ENCODE measurements at places on chromosomes 7 and 10. TPM values are rescaled to one million over a fixed set of nuclear protein-coding genes. Genes with fewer than 3 reads are reported as not detected.

DNA sequence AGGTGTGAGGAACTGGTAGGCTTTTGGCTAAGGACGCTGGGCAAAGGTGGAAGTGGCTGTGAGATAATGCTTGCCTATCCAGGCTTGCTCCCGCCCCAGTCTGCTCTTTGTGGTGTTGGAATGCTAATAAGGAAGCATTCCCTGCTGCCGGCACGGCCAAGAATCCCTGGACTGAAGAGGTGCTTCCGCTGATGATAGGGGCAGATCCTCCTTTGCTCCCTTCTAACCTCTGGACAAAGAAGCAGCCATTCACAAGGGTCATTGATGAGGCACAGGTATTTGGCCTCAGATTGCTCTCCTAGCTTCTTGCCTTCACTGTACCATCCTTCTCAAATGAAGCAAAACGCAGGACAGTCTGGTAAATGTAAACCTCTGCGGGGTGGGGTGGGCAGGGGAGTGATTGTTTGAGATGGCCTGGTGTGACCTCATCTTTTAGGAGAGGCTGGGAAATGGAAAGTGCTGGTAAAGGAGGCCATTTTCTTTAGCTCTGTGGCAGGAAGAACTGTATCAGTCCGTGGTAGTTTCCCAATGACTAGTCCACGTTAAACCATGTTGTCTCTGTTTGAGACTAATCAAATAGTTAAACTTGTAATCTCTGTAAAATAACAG lies 1.7 kb downstream of the PGAM1 start:
- peaks cover 8% of the 10 kb centered on the region for H3K4me1 ChIP-seq
- no peaks in the 10 kb centered on the region for H3K27me3 ChIP-seq
- peak overlapping the region; percentile 82 for H3K27ac ChIP-seq
- no peak for DNase-seq
- H3K4me3 ChIP-seq, result peak overlapping the region; percentile 75

DNA sequence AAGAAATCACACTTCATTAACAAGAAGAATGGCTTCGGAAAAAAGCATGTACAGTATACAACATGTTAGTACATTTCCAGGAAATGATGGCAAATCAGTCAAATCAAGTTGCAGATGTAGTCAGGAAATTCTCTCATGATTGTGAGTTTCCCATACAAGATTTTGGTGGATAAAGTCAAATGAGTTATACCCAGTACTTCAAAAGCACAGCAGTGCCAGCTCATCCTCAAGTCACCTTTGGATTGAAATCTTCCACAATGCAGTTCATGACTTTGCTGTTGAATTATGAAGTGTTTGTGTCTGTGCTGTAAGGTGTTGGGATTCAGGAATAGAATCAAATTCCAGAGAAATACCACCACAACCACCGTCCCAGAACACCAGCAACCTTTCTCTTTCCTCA lies 301.3 kb upstream of the BMPER start:
- H3K27ac ChIP-seq, result no peak overlapping the region
- DNase-seq, result no peak
- no peaks in the 10 kb centered on the region for H3K27me3 ChIP-seq
- H3K36me3 ChIP-seq, result no peaks in the 10 kb centered on the region
- no peak overlapping the region for H3K4me3 ChIP-seq

GRCh38 chr7:86933295-86933845 lies 126.1 kb downstream of the ELAPOR2 start:
- no peak overlapping the region for H3K4me3 ChIP-seq
- DNase-seq, result no peak
- no peaks in the 10 kb centered on the region for H3K36me3 ChIP-seq

DNA sequence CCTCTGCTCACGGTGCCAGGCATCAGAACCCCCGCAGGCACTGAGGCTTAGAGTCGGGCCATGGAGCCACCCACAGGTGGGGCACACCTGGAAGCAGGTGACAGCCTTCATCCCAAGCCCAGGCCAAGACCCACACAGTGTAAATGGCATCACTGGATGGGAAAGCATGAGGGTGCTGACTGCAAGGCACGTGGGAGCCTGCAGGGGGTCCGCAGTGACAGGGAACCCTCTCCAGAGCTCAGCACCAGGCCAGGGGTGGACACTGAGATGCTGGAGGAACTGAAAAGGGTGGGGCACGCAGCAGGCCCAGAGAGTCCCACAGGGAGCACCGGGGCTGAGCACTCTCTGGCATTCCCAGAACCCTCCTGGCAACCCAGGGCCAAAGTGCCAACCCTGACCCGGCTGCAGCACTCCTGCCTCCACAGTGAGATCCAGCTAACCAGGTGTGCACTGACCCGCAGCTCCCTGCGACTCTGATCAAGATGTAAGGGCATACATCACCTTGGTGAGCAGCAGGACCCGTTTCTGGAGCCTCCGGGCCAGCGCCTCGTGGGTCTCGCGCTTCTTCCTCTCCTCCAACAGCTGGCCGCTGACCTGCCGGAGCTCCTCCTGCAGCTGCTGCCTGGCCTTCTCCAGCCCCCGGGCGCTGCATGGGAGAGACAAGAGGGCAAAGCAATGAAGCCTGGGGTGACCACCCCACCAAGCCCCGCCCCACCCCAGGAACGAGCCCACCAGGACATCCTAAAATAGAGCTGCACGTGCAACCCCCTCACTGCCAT lies 163.9 kb downstream of the MAD1L1 start:
- no peaks in the 10 kb centered on the region for H3K27me3 ChIP-seq
- no peaks in the 10 kb centered on the region for H3K4me1 ChIP-seq
- H3K27ac ChIP-seq, result no peak overlapping the region
- no peak overlapping the region for H3K4me3 ChIP-seq
- no peaks in the 10 kb centered on the region for H3K36me3 ChIP-seq
- DNase-seq, result no peak

DNA sequence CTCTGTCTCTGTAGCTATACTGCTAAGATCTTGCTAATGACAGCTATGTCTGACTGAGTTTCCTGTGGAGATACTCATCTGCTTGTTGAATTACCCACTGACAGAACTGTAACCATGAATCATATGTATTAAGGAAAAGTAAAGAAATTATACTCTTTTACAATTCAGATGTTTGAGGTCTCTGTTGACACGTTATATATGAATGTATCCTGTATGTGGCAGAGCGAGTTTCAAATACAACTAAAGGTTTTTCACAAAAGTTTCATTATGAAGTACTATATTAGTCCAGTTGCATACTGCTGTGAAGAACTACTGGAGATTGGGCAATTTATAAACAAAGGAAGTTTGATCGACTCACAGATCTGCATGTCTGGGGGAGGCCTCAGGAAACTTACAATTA lies 232.5 kb downstream of the CDK14 start:
- H3K4me1 ChIP-seq, result no peaks in the 10 kb centered on the region
- H3K27ac ChIP-seq, result no peak overlapping the region
- H3K36me3 ChIP-seq, result no peaks in the 10 kb centered on the region
- DNase-seq, result no peak
- H3K4me3 ChIP-seq, result no peak overlapping the region

GRCh38 chr7:24715171-24715570 lies 42.1 kb downstream of the GSDME start:
- no peak overlapping the region for H3K27ac ChIP-seq
- no peaks in the 10 kb centered on the region for H3K36me3 ChIP-seq
- no peaks in the 10 kb centered on the region for H3K27me3 ChIP-seq
- no peak overlapping the region for H3K4me3 ChIP-seq
- DNase-seq, result no peak

FANK1 gene
- 13.2 TPM for polyA plus RNA-seq

DNA sequence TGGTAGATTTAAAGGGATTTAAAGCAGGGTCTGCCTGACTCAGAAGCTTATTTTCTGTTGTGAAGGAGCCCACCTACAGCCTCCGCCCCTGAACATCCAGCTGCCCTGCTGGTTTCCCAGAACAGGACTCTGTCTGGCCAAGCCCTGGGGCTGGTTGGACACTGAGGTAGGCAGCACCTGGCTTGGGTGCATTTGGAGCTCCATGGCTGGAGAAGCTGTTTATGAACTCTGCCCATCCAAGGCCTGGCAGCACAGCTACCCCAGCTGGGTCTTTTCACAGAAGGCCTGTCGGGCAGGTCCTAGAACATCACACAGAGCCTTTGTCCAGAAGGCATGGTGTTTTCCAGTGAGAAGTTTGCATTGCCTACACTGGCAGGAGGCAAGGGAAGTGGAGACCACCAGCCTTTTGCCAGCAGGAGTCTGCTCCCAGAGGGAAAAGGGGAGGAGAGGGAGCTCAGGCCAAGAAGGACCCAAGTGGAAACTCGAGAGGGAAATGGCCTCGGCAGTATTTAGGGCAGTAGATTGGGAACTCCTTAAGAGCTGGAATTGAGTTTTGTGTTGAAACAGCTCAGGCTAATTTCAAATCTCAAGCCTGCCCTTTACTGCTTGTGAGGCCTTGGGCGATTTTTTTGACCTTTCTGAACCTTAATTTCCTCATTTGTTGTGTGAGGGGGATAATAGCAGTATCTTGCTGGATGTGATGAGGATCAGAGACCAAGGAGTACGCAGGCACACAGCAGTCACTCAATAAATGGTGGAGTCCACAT lies 12.3 kb upstream of the PDCD4 start:
- DNase-seq, result peak; percentile 95
- H3K27ac ChIP-seq, result peak overlapping the region; percentile 65
- no peaks in the 10 kb centered on the region for H3K36me3 ChIP-seq
- no peaks in the 10 kb centered on the region for H3K27me3 ChIP-seq
- peaks cover 50% of the 10 kb centered on the region for H3K4me1 ChIP-seq

DNA sequence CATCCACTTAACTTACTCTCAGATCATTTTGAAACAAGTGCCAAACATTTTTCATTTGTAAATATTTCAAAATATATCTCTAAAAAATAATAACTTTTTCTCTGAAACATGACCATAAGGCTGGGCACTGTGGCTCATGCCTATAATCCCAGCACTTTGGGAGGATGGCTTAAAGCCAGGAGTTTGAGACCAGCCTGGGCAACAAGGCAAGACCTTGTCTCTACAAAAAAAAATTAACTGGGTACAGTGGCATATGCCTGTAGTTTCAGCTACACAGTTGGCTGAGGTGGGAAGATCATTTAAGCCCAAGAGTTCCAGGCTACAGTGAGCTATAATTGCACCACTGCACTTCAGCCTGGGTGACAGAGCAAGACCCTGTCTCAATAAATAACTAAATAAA lies 36.4 kb downstream of the USP54 start:
- H3K4me1 ChIP-seq, result no peaks in the 10 kb centered on the region
- H3K4me3 ChIP-seq, result no peak overlapping the region
- H3K36me3 ChIP-seq, result no peaks in the 10 kb centered on the region

SPDYE2B gene
- polyA plus RNA-seq, result not detected

DNA sequence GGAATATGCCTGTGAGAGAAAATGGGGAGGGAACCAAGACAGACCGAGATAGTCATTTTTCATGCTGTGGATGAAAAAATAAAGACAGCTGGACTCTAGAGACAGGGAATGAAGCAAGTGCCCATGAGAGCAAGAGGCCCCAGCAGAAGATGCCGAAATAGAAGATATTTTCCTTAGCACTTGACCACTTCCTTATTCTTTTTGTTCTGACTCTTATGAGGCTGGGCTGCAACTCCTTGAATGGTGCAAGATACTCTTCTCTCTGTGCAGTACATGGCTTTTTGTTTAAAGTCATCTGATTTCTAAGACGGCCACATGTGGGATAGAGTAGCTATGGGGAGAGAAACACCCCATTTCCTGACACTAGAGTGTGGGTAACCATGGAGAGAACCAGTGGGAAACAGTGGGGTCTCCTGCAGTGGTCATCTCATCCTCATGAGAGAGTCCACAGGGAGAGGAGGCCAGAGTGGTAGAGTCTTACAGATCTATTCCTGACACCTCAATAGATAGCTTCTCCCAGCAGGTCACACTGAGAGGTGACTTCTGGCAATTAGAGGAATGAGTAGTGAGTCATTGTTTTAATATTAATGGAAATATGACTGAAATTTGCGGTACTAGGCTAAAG lies 18.0 kb upstream of the VCL start:
- no peak overlapping the region for H3K27ac ChIP-seq
- no peaks in the 10 kb centered on the region for H3K36me3 ChIP-seq
- no peak overlapping the region for H3K4me3 ChIP-seq
- H3K4me1 ChIP-seq, result peaks cover 8% of the 10 kb centered on the region
- no peaks in the 10 kb centered on the region for H3K27me3 ChIP-seq

DNA sequence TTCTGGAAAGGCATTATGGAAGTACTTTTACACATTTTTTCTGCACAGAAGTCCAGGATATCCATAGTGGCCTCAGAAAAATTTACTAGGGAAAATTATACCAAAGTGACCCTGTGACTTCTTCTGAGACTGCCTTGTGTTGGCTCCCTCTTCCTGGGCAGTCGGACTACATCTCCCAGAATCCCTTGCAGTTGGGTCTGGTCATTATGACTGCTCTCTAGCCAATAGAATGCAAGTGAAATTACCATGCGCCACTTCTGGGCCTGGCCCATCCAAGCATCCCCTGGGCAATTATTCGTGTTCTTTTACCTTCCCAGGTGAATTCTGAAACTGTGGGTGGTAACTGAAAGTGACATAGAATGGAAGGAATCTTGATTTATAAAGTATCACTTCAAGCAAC lies 430.9 kb downstream of the ACTR3B start:
- DNase-seq, result no peak
- H3K27me3 ChIP-seq, result no peaks in the 10 kb centered on the region
- no peak overlapping the region for H3K4me3 ChIP-seq
- no peak overlapping the region for H3K27ac ChIP-seq

GRCh38 chr7:31437250-31437865 lies 76.5 kb upstream of the ITPRID1 start:
- H3K27me3 ChIP-seq, result no peaks in the 10 kb centered on the region
- H3K4me1 ChIP-seq, result no peaks in the 10 kb centered on the region
- no peak overlapping the region for H3K27ac ChIP-seq
- DNase-seq, result no peak
- no peaks in the 10 kb centered on the region for H3K36me3 ChIP-seq

DNA sequence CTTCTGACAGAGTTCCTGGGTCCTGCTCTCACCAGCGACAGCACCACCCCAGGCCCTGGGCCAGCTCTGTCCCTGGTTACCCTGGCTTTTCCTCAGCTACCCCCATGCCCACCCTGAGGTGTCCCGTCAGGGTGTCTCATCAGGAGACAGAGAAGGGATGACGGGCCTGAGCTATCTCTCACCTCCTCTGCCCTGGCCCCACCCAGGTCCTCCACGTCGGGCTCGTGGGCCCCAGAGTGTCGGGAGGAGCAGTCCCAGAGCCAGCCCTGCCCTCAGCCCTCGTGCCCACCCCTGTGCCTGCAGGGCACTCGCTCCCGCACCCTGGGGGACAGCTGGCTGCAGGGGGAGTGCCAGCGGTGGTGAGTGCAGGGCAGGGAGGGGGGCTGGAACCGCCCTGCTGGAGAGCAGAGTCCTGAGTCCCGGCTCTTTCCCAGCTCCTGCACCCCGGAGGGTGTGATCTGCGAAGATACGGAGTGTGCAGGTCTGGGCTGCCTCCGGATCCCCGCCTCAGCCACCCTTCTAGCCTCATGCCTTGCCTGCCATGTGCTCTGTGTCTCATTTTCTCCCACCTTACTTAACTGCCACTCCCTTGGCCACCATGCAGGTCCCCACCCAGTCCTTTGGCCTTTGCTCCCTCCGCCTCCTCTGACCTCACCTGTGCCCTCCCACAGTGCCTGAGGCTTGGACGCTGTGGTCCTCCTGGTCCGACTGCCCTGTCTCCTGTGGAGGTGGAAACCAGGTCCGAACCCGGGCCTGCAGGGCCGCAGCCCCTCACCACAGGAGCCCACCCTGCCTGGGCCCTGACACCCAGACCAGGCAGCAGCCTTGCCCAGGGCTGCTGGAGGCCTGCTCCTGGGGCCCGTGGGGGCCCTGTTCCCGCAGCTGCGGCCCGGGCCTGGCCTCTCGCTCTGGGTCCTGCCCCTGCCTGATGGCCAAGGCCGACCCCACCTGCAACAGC lies 16.7 kb upstream of the ZNF862 start:
- no peak overlapping the region for H3K4me3 ChIP-seq
- no peak for DNase-seq
- H3K36me3 ChIP-seq, result no peaks in the 10 kb centered on the region
- no peaks in the 10 kb centered on the region for H3K27me3 ChIP-seq
- no peak overlapping the region for H3K27ac ChIP-seq
- no peaks in the 10 kb centered on the region for H3K4me1 ChIP-seq

GRCh38 chr10:53690524-53691240 lies 918.1 kb upstream of the MBL2 start:
- no peaks in the 10 kb centered on the region for H3K4me1 ChIP-seq
- H3K4me3 ChIP-seq, result no peak overlapping the region
- no peak overlapping the region for H3K27ac ChIP-seq
- H3K27me3 ChIP-seq, result no peaks in the 10 kb centered on the region
- H3K36me3 ChIP-seq, result no peaks in the 10 kb centered on the region

Data from pancreas (tissue), 10 donors.